ENCODE measurements at places on chromosomes 7 and 10. TPM values are rescaled to one million over a fixed set of nuclear protein-coding genes. Genes with fewer than 3 reads are reported as not detected.

GRCh38 chr7:41298409-41298808 is 404.5 kb downstream of the INHBA start:
- H3K27ac ChIP-seq, result no peak overlapping the region
- DNase-seq, result no peak
- H3K4me3 ChIP-seq, result no peak overlapping the region

DNA sequence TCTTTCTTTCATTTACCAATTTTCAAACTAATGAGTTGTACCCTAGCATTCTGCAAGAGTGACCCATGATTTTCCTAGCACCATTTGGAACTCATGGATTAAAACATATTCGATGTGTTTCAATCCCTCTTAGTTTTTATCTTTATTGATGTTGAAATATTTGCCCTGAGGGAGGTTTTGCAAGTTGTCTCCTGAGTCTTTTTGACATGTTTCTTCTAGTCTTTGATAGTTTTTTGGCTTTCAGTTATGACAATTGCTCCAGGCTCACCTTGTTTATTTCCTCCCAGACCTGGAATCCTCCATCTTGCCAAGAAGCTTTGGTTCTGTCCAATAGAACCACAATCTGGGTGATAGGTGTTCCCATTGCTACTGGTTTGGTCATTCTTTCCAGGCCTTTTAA is 327.8 kb downstream of the WDR11 start:
- H3K27me3 ChIP-seq, result no peaks in the 10 kb centered on the region
- no peaks in the 10 kb centered on the region for H3K36me3 ChIP-seq
- no peaks in the 10 kb centered on the region for H3K4me1 ChIP-seq

The CUL1 gene
- total RNA-seq, result 40.5 TPM

The GPC2 gene
- 3.9 TPM for total RNA-seq

The CHST15 gene
- 14.8 TPM for total RNA-seq

DNA sequence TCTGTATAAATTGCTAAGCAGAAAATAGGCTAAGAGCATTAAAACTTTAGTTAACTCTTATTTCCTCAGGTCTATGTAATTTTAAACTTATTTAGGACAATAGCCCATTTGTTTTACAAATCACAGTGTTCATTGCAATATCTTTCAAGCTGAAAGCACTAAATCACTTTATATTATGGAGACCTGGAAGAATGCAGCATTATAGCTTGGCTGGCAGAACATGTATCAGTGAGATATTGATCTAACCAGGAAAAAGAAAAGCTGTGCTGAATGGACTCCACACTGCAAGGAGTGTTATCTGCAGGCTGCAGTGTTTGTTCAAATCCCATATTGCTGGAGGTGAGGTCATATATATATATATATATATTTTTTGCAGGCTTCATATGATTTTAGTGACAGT is 517.5 kb downstream of the NRG3 start:
- H3K4me1 ChIP-seq, result no peaks in the 10 kb centered on the region
- no peak overlapping the region for H3K27ac ChIP-seq
- no peak for DNase-seq
- H3K4me3 ChIP-seq, result no peak overlapping the region
- no peaks in the 10 kb centered on the region for H3K36me3 ChIP-seq
- no peaks in the 10 kb centered on the region for H3K27me3 ChIP-seq

DNA sequence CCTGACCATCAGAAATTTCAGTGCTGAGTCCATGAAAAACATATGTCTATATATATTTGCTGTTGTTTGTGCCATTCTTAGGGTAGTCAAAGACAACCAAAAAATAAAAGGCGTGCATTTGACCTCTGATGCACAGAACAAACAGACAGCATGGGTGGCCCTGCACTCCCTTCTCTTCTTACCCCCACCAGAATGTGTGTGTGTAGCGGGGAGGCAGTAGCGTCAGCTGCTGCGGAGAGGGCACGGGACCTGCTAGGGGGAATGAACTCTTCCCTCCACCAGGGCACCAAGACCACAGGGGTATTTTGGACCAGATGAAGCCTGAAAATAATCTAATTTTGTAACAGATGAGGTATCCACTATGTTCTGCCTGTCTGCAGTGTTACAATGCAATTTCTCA is 277.7 kb upstream of the ZNF32 start:
- no peak overlapping the region for H3K27ac ChIP-seq
- H3K4me1 ChIP-seq, result peaks cover 8% of the 10 kb centered on the region
- no peaks in the 10 kb centered on the region for H3K36me3 ChIP-seq
- peaks cover 2% of the 10 kb centered on the region for H3K27me3 ChIP-seq

The TRIM73 gene
- 1.6 TPM for total RNA-seq

The ITGB1 gene
- 379 TPM for total RNA-seq

The IDI2 gene
- not detected for total RNA-seq

The ARMS2 gene
- not detected for total RNA-seq

GRCh38 chr10:73206385-73206784 is 38.5 kb downstream of the FAM149B1 start:
- DNase-seq, result no peak
- no peak overlapping the region for H3K27ac ChIP-seq
- no peak overlapping the region for H3K4me3 ChIP-seq
- H3K27me3 ChIP-seq, result no peaks in the 10 kb centered on the region

The NUPR2 gene
- 0.18 TPM for total RNA-seq

The CCL26 gene
- total RNA-seq, result 0.84 TPM

The MORN4 gene
- total RNA-seq, result 3.8 TPM

The EIF4EBP2 gene
- 32.9 TPM for total RNA-seq

DNA sequence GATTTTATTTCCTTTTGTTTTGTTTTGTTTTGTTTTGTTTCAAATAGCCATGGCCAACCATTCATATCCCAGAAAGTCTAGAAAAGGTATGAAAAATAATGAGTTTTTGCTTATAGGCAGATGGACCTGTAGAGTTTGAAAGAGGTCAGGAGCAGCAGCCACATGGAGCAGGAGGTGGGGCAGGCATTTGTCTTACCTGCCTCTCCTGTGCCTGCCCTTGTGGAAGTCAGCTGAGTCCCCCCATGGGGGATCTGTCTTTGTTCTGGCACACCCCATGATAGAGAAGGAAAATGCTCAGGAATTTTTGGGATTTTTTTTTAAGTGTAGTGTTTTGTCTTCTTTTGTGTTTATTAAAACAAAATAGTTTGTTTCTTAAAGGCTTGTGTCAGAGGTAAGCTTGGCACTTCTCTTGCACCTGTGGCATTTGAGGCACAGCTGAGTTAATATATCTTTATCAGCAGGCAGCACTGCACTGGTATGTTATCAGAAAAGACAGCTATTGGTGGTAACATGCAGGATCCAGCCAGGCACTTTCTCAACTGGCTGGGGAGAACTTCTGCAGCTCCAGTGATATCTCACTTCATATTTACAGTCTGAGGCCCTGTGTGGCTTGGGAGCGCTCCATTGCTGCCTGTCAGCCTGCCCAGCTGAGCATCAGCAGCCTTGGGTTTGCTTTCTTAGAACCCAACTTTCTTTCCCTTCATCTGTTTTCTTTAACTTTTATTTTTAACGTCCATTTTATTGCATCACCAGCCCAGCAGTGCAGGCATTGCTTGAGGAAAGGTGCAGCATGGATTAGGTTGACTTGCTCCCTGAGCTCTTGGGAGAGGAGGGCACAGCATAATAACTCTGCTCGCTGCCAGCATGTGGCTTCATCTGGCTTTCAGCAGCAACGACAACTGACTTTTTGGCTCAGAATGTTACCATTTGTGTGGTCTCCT is 44.4 kb downstream of the LRRC4 start:
- peaks cover 10% of the 10 kb centered on the region for H3K36me3 ChIP-seq
- H3K4me3 ChIP-seq, result no peak overlapping the region
- peak; percentile 58 for DNase-seq
- H3K27me3 ChIP-seq, result no peaks in the 10 kb centered on the region

DNA sequence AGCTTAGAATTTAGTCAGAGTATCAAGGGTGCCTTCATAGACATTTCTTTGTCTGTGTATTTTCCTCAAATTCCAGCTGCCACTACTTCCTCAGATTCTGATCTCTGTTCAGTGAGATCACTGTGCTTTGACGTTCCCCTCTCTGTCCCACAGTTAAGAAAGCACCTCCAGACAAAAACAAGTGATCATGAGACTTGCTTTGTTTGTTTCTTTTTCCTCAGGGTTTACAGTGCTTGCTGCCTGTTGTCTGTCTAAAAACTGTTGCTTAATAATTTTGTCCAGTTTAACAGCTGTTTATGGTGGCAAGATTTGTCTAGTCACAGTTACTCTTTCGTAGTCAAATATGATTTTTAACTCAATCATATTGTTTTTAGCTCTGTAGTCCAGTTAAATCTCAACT is 29.1 kb downstream of the TRUB1 start:
- peaks cover 6% of the 10 kb centered on the region for H3K36me3 ChIP-seq
- DNase-seq, result peak; percentile 4
- no peak overlapping the region for H3K4me3 ChIP-seq
- H3K27ac ChIP-seq, result no peak overlapping the region
- H3K27me3 ChIP-seq, result no peaks in the 10 kb centered on the region

- no peak overlapping the region for H3K4me3 ChIP-seq
- H3K36me3 ChIP-seq, result no peaks in the 10 kb centered on the region
- H3K27ac ChIP-seq, result no peak overlapping the region
- H3K27me3 ChIP-seq, result no peaks in the 10 kb centered on the region
- no peak for DNase-seq
Observed at GRCh38 chr7:118590107-118590506, 365.6 kb downstream of the ANKRD7 start.

- H3K27ac ChIP-seq, result no peak overlapping the region
- no peaks in the 10 kb centered on the region for H3K27me3 ChIP-seq
- no peak overlapping the region for H3K4me3 ChIP-seq
- H3K36me3 ChIP-seq, result no peaks in the 10 kb centered on the region
- DNase-seq, result no peak
Observed at GRCh38 chr7:69502358-69502757, 95.9 kb upstream of the AUTS2 start.

GRCh38 chr7:36440880-36441279 is 51.2 kb downstream of the ANLN start:
- no peaks in the 10 kb centered on the region for H3K27me3 ChIP-seq
- no peaks in the 10 kb centered on the region for H3K4me1 ChIP-seq
- peak; percentile 37 for DNase-seq
- no peak overlapping the region for H3K4me3 ChIP-seq

GRCh38 chr7:91299952-91300775 is 35.9 kb downstream of the FZD1 start:
- no peaks in the 10 kb centered on the region for H3K36me3 ChIP-seq
- peak; percentile 74 for DNase-seq
- no peaks in the 10 kb centered on the region for H3K27me3 ChIP-seq
- H3K27ac ChIP-seq, result no peak overlapping the region

The FAM237B gene
- total RNA-seq, result not detected

The ZNF503 gene
- 3.6 TPM for total RNA-seq

DNA sequence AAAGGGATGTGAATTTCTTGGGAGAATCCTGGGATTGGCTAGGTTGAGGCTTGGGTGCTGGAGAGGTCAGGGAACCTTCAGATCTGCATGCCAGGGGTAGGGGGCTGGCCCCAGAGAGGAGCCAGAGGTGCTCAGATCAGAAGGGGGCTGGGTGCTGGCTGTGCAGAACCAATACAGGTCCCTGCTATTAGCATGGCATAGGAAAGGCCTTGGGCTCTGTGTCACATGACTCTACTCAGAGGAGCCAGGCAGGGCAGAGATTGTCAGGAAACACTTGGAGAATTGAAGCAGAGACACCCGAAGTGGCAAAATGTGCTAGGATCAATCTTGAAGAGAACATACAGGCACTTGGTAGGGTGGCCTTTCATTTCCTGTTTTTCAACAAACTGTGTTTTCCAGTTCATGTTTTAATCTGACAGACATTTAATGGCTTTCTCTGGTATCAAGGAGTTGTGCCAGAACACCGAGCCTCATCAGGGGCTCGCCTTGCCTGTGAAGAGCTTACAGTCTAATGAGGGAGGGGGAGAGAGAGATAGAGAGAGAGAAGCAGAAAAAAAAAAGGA is 498.9 kb downstream of the RPS24 start:
- H3K36me3 ChIP-seq, result no peaks in the 10 kb centered on the region
- no peaks in the 10 kb centered on the region for H3K27me3 ChIP-seq
- H3K27ac ChIP-seq, result no peak overlapping the region
- peaks cover 3% of the 10 kb centered on the region for H3K4me1 ChIP-seq

The PRKG1 gene
- total RNA-seq, result 51.3 TPM

The SLC16A9 gene
- 7.0 TPM for total RNA-seq

GRCh38 chr10:123559066-123559822 is 106.9 kb upstream of the GPR26 start:
- H3K4me1 ChIP-seq, result no peaks in the 10 kb centered on the region
- no peak overlapping the region for H3K27ac ChIP-seq
- peak; percentile 67 for DNase-seq

The RGR gene
- 11.9 TPM for total RNA-seq

- peaks cover 10% of the 10 kb centered on the region for H3K4me1 ChIP-seq
- DNase-seq, result peak; percentile 72
- peak overlapping the region; percentile 17 for H3K27ac ChIP-seq
Observed at GRCh38 chr10:14507176-14507575, 176.5 kb upstream of the FRMD4A start.

The GPR15LG gene
- not detected for total RNA-seq

DNA sequence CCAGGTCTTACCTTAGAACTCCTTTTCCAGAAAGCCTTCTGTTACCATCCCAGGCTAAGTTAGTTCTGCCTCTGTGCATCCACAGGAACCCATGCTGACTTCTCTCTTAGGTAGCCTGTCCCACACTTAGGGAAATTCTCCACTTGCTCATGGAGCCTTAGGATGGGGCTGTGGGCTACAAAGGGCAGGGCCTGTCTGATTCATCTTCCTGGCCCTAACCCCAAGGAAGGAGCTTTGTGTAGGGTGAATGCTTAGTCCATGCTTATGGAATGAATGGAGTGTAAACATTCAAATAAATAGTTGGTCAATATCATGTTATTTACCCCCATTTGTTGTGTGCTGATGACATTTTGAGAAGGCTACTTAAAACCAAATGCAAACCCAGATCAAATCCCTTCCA is 54.7 kb downstream of the EMX2 start:
- H3K27ac ChIP-seq, result no peak overlapping the region
- no peaks in the 10 kb centered on the region for H3K27me3 ChIP-seq
- H3K4me3 ChIP-seq, result no peak overlapping the region

DNA sequence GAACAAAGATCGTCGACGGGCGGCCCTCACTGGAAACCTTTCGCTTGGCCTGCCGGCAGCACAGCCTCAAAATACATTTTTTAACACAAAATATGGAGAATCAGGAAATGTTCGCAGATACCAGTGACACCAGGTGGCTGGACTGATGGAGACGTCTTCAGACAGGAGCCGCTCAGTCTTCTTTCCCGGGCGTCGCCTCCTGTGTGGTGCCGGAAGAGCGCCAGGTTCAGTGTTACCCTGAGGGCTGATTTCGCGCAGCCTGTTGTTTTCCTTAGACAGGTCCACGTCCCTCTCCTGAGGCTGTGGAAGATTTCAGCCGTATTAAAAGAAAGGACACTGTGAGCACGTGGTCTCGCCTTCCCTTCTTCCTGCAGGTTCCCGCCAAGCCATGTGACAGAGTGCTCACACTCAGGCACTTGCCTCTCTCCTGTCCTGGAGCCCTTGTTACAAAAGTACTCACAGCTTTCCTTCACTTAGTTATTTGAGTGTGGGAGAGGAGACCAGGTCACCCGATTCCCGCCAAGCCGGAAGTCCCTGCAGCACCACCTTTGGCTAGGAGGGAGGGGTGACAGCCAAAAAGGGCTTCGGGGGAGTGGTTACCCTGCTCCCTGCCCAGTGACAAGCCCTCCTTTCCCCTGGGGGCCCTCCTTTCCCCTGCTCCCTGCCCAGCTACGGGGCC is 21.7 kb upstream of the PWWP2B start:
- H3K27ac ChIP-seq, result no peak overlapping the region
- no peak for DNase-seq
- H3K4me3 ChIP-seq, result no peak overlapping the region
- no peaks in the 10 kb centered on the region for H3K4me1 ChIP-seq
- H3K27me3 ChIP-seq, result no peaks in the 10 kb centered on the region
- H3K36me3 ChIP-seq, result peaks cover 3% of the 10 kb centered on the region

- H3K36me3 ChIP-seq, result no peaks in the 10 kb centered on the region
- H3K4me1 ChIP-seq, result no peaks in the 10 kb centered on the region
- H3K27me3 ChIP-seq, result no peaks in the 10 kb centered on the region
- H3K4me3 ChIP-seq, result no peak overlapping the region
- no peak overlapping the region for H3K27ac ChIP-seq
- DNase-seq, result no peak
Observed at GRCh38 chr7:88399036-88399435, 92.3 kb upstream of the STEAP4 start.

The COL1A2 gene
- 5,114 TPM for total RNA-seq

Data from muscle of leg (tissue), 16 donors.